Kidney glomerular epithelial cell (primary cell): ENCODE measurements at places on chromosomes 5 and 9.

GRCh38 chr5:130836729-130837649 is 328.1 kb downstream of the HINT1 start:
- no peak for DNase-seq

GRCh38 chr5:171528865-171529614 is 109.6 kb downstream of the FGF18 start:
- DNase-seq, result no peak

DNA sequence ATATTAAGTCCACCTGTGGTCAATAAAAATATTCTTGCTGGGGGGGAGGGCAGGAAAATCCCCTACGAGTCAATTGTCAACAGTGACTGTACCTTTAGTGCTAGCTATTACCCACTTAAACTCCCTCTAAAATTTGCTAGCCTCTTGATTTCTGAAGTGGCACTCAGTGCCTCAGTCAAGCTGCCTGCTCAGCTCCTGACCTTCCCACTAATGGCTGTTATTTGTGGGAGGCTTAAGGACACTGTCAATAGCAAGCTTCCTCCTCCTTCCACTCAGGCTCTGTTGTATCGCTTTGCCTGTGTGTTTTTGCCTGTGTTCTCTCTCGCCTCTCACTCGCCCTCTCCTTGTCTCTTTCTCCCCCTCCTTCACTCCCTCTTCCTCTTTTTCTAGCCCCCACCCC is 140.8 kb downstream of the BNC2 start:
- DNase-seq, result no peak

GRCh38 chr5:86929123-86929766 is 311.5 kb downstream of the COX7C start:
- no peak for DNase-seq

DNA sequence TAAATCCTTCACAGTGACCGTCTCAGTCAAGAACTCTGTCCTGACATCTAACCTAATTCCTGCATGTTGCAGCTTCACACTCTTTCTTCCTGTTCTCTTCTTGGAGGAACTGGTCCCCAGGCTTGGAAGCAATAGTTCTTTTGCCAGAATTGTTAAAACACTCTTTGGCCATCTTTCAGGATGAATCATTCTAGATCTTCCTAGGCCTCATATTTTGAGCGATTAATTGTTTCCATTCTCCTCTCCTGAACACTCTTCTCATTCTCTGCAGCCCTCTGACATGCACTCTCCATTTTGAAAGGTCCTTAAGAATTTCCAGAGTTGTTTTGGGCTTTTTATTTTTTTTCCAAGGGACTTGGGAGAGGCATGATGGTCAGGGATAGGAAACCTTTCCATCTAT is 85.8 kb downstream of the FAM114A2 start:
- DNase-seq, result no peak

DNA sequence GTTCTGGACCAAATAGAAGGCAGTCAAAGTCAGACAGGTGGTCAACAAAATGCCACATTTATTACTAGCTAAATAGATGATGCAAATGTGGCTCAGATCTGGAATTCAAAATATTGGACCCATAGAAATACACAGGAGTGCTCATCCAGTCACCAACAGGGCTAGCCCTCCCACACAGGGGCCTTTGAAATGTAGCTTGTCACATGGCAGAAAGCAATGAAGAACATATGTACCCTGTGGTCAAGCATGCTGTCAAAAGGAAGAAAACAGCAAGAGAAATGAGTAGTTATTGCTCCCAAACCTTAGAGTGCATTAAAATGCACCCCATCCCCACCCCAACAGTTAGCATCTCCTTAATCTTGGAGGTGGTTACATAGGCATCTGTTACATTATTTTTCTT is 20.9 kb upstream of the CCDC112 start:
- no peak for DNase-seq
